Colonic mucosa (tissue), 4 donors: ENCODE measurements at places on chromosomes 7 and 10. TPM values are rescaled to one million over a fixed set of nuclear protein-coding genes. Genes with fewer than 3 reads are reported as not detected.

DNA sequence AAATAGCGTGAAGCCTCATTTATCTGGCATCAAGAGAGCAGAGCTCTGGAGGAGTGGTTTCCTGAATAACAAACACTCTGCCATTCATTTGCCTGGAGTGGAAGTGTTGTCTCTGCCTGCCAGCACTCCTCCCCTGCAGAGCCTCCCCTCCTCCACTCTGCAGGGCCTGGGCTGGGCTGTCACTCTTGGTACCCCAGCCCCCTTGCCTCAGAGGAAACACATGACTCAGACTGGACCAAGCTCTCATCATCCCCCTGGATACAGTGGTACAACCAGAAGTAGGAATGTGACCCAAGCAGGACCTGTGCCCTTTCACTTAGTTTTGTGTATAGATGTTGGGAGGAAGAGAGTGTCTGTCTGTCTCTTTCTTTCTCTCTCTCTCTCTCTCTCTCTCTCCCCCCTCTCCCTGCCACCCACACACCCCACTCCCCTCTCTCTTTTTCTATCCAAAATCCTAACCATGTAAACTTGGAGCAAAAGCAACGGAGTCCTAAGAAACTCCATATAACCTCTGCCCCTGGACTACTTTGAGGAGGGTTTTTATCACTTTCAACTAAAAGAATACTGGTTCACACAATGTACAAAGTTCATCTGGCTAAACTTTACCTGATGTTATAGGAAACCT is 43.9 kb downstream of the DOCK4 start:
- no peaks in the 10 kb centered on the region for H3K4me1 ChIP-seq
- no peaks in the 10 kb centered on the region for H3K27me3 ChIP-seq
- H3K27ac ChIP-seq, result no peak overlapping the region
- H3K36me3 ChIP-seq, result no peaks in the 10 kb centered on the region
- no peak overlapping the region for H3K4me3 ChIP-seq

DNA sequence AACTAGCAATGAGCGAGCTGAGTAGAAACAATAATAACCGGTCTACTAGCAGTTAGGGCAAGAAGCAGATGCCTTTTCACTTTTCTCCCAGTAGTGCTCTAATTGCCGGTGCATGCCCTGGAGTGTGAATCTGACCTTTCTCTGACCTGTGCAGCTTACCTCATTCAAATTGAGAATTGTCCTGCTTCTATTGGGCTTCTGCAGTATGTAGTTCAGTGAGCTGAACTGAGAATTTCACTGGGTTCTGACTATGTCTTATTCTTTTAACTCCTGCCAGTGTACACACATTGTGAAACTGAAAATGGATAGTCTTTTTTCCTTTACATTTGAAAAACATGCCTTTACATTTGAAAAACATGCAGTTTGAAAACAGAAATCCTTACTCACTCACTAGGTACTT is 157.9 kb upstream of the GRM3 start:
- H3K27ac ChIP-seq, result no peak overlapping the region
- H3K36me3 ChIP-seq, result no peaks in the 10 kb centered on the region
- no peak for DNase-seq
- H3K4me1 ChIP-seq, result no peaks in the 10 kb centered on the region

GRCh38 chr7:25886387-25887240 is 265.4 kb upstream of the NFE2L3 start:
- no peak overlapping the region for H3K27ac ChIP-seq
- no peak for DNase-seq
- H3K4me1 ChIP-seq, result no peaks in the 10 kb centered on the region
- peaks cover 6% of the 10 kb centered on the region for H3K27me3 ChIP-seq
- no peak overlapping the region for H3K4me3 ChIP-seq
- H3K36me3 ChIP-seq, result no peaks in the 10 kb centered on the region

DNA sequence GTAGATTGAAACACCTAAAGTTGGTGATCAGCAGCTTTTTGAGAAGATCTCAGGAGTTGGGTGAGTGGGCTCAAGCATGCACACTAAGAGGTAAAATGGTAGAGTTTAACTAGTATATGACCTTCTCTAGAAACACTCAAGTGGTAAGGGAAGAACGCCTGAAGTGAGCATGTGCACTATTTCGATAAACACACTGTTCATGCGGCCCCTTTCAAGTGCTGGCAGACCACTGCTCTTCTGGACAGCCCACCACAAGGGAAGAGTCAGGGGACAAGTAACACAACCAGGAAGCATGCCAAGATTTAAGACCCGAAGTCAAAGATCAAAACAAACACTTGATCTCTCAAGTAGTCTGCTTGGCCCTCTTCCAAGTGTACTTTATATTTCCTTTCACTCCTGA is 519.5 kb upstream of the ZWINT start:
- H3K27me3 ChIP-seq, result no peaks in the 10 kb centered on the region
- no peak overlapping the region for H3K27ac ChIP-seq
- no peaks in the 10 kb centered on the region for H3K36me3 ChIP-seq
- no peaks in the 10 kb centered on the region for H3K4me1 ChIP-seq
- no peak for DNase-seq
- no peak overlapping the region for H3K4me3 ChIP-seq

DNA sequence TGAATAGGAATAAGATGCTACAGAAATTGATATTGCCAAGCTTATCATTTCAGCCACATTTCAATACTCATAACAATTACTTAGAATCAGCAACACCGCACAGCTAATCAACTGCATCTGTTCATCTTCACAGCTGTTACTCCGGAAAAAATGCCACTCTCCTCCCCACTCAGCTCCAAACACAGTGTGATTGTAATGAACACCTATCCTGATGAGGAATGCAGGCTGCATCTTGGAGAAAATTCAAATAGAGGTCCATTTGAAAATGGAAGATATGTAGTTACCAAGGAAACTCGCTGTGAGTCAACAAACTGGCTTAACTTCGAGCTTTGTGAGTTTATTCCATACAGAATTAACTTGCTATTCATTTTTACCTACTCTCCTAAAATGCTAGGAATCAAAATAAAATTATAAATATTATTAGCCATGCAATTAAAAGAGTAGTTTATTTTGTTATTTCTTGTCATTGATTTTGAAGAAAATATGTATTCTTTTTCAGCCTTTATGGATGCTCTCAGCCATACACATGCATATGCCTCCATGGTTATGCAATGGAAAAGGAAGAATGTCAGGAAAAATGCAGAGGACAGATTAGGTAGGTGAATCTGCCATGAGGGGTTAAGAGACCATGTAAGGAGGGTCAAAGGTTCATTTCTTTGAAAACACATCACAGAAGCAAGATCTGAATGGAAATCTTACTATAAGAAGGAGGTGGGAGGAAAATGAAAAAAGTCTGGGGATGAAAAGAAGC is 267.2 kb downstream of the POM121L12 start:
- no peak overlapping the region for H3K27ac ChIP-seq
- no peaks in the 10 kb centered on the region for H3K27me3 ChIP-seq
- no peak for DNase-seq
- H3K4me3 ChIP-seq, result no peak overlapping the region

DNA sequence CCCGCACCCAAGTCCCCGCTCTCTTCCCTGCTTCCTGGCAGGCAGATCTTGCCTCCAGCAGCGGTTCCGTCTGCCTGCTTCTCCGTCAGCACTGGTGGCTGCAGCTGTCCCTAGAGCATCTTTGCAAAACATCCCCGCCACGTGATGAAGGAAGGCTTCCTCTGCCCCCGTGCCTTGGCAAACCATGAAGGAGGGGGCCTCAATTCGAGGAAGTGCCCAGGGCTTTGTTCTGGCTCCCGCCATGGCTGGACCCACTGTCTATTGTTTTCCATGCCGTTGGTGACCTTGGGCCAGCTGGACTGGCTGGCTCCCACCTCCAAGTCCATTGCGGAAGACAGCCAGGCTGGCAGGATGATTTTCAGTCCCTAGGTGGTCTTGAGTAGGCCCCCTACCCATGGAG is 13.2 kb upstream of the AQP1 start:
- no peaks in the 10 kb centered on the region for H3K27me3 ChIP-seq
- no peak overlapping the region for H3K27ac ChIP-seq
- no peak overlapping the region for H3K4me3 ChIP-seq
- no peaks in the 10 kb centered on the region for H3K4me1 ChIP-seq
- no peak for DNase-seq

Gene CNTNAP2
- total RNA-seq, result 8.5 TPM

Gene SMNDC1
- total RNA-seq, result 24.8 TPM

Gene PCLO
- 8.8 TPM for total RNA-seq
